Left ventricle myocardium inferior (tissue), 1 donor: ENCODE measurements at places on chromosomes 6 and 20. TPM values are rescaled to one million over a fixed set of nuclear protein-coding genes. Genes with fewer than 3 reads are reported as not detected.

DNA sequence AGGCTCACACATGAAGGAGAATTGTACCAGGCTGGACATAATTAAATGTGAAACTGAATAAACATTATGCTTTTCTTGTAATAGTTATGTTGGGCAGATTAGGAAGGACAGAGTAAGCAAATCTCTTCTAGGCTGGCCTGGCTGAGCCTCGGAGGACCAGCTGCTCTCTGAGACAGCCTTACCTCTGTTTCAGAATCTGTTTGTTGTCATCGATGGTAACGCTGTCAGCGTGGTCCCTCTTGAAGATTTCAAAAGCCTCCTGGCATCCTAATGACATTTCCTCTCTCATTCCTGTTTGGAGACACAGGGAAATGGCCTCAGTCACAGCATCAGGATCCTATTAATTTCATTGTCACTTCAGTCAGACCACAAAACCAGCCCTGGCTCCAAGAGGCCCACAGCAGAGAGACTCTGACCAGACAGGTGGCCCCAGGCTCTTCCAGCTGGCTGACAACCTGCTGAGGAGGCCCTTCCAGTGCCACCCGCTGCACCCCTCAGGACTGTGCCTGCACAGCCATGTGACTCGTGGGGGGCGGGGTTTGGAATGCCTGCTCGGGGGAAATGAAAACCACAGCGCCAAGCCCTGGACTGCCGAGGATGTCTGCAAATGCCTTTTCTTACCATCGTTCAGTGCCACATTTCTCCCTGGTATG, 108.5 kb upstream of the KCNK16 start:
- H3K4me3 ChIP-seq = peak overlapping the region; percentile 28
- H3K27ac ChIP-seq = peak overlapping the region; percentile 25
- H3K36me3 ChIP-seq = no peaks in the 10 kb centered on the region
- no peaks in the 10 kb centered on the region for H3K27me3 ChIP-seq

DNA sequence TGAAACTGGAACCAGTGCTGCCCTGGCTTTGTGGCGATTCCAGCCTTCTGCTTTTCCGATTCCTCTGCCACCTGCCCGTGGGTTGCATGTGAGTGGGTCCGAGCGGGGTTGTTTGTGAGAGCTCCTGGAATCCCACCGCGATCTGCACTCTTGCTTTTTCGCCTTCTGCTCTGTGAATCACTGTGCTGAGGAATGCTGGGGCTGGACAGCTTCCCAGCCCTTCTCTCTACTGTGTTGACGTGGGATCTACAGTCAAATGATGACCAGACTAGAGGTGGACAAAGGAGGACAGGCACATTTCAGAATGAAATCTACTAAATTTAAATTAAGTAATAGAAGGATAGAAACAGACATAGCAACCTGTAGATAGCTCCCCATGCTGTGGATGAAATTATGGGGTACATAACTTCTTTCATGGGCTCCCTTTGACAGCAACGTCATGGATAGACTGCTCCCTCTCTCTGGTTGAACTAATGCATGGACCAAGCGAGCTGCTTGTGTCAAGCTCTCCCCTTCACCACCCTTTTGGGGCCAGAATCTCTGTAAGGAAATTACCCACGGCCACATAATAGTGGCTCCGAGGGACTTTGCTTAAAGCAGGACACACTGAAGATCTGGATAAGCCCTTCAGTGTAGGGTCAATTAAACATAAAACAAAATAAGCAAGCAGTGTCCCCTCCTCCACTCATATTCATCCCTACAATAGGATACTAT, 2.0 kb downstream of the FNDC1 start:
- H3K27ac ChIP-seq = no peak overlapping the region
- peak overlapping the region; percentile 63 for H3K4me3 ChIP-seq
- H3K36me3 ChIP-seq = no peaks in the 10 kb centered on the region
- peaks cover 30% of the 10 kb centered on the region for H3K4me1 ChIP-seq

- no peak overlapping the region for H3K27ac ChIP-seq
- H3K4me3 ChIP-seq = no peak overlapping the region
- peaks cover 7% of the 10 kb centered on the region for H3K4me1 ChIP-seq
- no peak for DNase-seq
- no peaks in the 10 kb centered on the region for H3K27me3 ChIP-seq
Observed at GRCh38 chr6:139931747-139932146, 557.3 kb upstream of the CITED2 start.

DNA sequence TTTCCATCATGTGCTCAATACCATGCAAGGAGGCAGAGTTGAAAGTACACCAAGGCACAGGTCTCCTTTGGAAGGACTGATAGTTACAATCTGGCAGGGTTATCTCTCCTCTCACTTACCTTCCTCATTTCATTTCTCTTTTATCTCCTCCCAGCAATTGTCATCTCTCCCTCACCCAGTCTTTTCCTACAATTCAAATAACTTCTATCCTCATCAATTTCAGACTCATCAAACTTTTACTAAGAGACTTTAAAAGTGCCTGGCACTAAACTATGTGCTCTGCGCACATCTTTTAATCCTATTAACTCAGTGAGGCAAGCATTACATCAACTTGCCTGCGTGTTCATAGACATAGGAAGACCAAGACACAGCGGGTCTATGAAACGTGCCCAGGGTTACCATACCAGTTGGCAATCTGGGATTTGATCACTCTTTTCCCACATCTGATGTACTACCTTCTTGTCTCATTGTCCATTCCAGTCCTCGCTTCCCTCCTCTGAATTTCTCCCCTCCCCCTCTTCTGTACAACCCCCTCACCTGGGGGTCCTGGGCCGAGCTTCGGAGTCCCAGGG, 1.2 kb downstream of the VARS1 start:
- peaks cover 27% of the 10 kb centered on the region for H3K36me3 ChIP-seq
- peak overlapping the region; percentile 99 for H3K27ac ChIP-seq
- peaks cover 21% of the 10 kb centered on the region for H3K4me1 ChIP-seq

Gene COL21A1
- 54.3 TPM for total RNA-seq

DNA sequence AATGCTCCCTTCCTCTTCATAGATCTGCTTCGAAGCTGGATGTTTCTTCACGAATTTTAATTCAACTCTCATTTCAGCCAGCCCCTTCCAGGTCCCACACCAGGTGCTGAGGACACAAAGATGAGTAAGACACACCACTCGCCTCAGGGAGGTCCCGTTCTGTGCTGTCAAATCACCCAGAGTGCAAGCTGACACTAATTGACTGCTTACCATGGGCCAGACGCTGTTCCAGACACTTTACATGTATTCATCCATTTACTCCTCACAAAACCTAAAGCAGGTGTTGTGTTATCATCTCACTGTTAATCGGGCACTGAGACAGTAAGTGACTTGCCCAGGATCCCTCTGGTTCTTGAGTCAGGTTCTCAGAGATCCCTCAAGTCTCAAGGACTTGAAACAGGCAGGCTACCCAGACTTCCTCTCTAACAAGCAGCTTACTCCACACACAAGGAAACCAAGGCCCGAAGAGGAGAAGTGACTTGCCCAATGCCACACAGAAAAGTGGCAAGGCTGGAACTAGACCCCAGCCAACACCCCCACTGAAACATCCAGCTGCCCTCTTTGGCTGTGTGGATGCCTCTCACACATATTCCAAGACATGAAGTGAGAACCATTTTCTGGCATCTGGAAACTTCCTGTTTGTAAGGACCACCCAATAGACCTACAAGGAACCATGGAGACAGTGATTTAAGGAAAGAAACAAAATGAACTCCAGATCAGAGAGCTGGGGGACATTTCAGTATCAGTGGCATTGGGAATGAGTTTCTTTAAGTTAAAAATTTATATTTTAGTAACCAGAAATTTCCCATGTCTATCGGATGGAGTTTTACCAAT, 174.5 kb downstream of the CDC5L start:
- H3K36me3 ChIP-seq = no peaks in the 10 kb centered on the region
- no peak overlapping the region for H3K4me3 ChIP-seq

Gene ENPP4
- 21.9 TPM for total RNA-seq

GRCh38 chr20:3203315-3204123, 963 bp downstream of the DDRGK1 start:
- peak overlapping the region; percentile 96 for H3K4me3 ChIP-seq
- H3K4me1 ChIP-seq = peaks cover 21% of the 10 kb centered on the region
- H3K27ac ChIP-seq = peak overlapping the region; percentile 96
- peaks cover 29% of the 10 kb centered on the region for H3K36me3 ChIP-seq
- DNase-seq = no peak

DNA sequence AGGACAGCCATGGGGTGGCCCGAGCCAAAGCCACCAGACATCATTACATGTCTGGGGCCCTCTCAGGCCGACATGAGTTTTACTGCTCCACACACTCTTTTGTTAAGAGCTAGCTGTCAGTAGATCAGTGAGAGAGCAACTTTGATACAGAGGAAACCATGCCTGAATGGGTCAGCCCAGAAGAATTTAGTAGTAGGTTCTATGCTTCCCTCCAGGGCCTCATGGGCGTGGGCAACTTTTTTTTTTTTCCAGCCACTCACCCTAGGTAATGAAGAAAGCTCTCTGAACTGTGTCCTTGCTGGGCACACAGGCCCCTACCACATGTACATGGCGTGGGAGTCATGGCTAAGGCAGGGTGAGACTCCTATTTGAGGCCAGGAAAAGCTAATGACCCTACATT, 38.8 kb downstream of the HLA-F start:
- H3K4me3 ChIP-seq = no peak overlapping the region
- H3K27ac ChIP-seq = no peak overlapping the region
- no peaks in the 10 kb centered on the region for H3K27me3 ChIP-seq
- DNase-seq = no peak
- no peaks in the 10 kb centered on the region for H3K36me3 ChIP-seq

DNA sequence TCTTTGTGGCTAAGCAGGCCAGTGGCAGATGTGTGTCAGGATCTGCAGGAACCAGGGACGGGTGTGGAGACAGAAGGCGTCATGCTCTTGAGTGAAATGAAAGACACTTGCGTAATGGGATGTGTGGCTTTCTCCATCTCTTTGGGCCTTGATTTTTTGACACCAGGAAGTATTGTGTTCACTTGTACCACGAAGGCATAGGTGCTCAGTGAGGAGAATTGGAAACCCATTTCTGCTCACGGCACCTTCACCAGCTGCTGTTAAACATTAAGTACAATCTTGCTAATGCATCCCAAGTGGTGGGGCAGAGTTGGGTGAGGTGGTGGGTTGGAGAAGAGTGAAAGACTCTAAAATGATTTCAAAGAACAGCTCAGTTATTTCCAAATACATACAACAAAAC, 30.0 kb downstream of the GJA10 start:
- peaks cover 2% of the 10 kb centered on the region for H3K36me3 ChIP-seq
- no peak for DNase-seq

DNA sequence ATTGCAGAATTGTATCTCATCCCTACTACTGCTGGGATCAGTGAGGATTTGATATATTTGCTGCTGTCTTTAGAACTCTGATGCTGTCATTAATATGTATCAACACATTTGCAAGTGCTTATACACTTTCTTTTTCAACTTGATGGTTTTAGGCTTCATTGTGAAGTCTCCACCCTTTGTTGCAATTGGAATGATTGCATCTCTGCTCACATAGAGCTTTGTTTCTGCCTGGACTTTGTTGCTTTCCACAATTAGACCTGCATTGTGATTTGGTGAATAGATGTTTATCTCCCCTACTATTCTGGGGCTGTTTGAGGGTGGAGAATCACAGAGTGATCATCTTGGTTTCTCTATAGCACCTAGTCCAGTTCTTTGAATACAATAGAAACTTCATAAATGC, 666.7 kb downstream of the EPM2A start:
- no peaks in the 10 kb centered on the region for H3K27me3 ChIP-seq
- no peak for DNase-seq
- no peak overlapping the region for H3K4me3 ChIP-seq
- H3K36me3 ChIP-seq = no peaks in the 10 kb centered on the region

GRCh38 chr20:47315339-47316056, 41.0 kb downstream of the ZMYND8 start:
- no peaks in the 10 kb centered on the region for H3K27me3 ChIP-seq
- no peak for DNase-seq
- H3K27ac ChIP-seq = peak overlapping the region; percentile 98
- peaks cover 93% of the 10 kb centered on the region for H3K4me1 ChIP-seq

- H3K27ac ChIP-seq = peak overlapping the region; percentile 100
- DNase-seq = no peak
- peaks cover 69% of the 10 kb centered on the region for H3K36me3 ChIP-seq
- peak overlapping the region; percentile 100 for H3K4me3 ChIP-seq
Observed at GRCh38 chr6:32974016-32974333, 5.6 kb downstream of the BRD2 start.

DNA sequence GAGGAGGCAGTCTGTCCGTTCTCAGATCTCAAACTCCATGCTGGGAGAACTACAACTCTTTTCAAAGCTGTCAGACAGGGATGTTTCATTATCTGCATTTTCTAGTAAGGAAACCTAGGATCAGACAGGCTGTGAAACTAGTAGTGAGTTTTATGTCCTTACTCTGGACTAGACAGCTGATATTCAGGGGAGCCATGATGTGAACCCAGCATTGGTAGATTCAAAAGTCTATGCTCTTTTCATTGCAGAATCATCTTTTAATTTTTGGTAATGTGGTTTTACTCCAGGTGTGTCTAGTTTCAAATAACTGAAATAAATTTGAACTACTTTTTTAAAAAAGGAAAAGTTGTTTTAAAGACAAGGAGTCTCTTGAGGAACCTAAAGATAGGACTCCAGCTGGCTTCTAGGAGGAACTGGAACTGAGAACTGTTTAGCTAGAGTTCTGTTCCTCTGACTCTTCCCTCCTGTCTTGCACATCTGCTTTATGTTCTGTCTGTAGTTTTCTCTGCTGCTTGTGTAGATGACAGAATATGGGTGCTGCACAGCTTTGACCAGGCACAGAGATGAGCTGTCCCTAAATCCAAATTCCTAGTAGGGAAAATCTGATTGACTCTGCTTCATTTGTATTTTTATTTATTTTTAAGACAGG, 27.8 kb upstream of the RNF144B start:
- peak overlapping the region; percentile 36 for H3K27ac ChIP-seq
- no peak for DNase-seq
- H3K4me1 ChIP-seq = peaks cover 9% of the 10 kb centered on the region
- no peaks in the 10 kb centered on the region for H3K27me3 ChIP-seq

- H3K4me1 ChIP-seq = peaks cover 100% of the 10 kb centered on the region
- H3K4me3 ChIP-seq = no peak overlapping the region
- no peaks in the 10 kb centered on the region for H3K27me3 ChIP-seq
- peaks cover 17% of the 10 kb centered on the region for H3K36me3 ChIP-seq
Observed at GRCh38 chr20:25051386-25052155, 6.4 kb downstream of the ACSS1 start.

Gene SLC32A1
- not detected for total RNA-seq

GRCh38 chr20:53643031-53643832, 49.6 kb upstream of the ZNF217 start:
- peak overlapping the region; percentile 59 for H3K27ac ChIP-seq
- H3K4me1 ChIP-seq = peaks cover 12% of the 10 kb centered on the region
- DNase-seq = no peak
- no peaks in the 10 kb centered on the region for H3K27me3 ChIP-seq
- H3K4me3 ChIP-seq = peak overlapping the region; percentile 22

Gene KIAA1755
- total RNA-seq = 7.1 TPM

DNA sequence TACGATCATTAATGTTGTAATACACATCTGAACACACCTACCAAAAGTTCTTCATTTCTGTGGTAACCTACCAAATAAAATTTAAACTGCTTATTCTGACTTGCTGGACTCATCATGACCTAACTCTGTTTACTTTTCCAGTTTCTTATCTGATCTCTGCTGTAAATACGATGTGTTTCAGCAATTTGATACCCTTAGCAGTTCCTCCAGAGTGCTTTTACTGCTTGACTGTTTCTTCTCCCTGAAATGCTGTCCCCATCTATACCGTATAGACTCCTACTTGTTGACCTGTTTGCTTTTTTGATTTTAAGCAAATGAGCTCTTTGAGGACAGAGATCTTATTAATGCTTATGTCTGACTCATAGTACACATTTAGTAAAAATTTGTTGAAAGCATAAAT, 119.5 kb downstream of the SCAF8 start:
- no peak overlapping the region for H3K27ac ChIP-seq
- DNase-seq = no peak
- no peaks in the 10 kb centered on the region for H3K36me3 ChIP-seq
- H3K4me3 ChIP-seq = no peak overlapping the region
- peaks cover 14% of the 10 kb centered on the region for H3K4me1 ChIP-seq

Gene SLC12A5
- total RNA-seq = not detected
